ENCODE measurements at places on chromosomes 7 and 10.

DNA sequence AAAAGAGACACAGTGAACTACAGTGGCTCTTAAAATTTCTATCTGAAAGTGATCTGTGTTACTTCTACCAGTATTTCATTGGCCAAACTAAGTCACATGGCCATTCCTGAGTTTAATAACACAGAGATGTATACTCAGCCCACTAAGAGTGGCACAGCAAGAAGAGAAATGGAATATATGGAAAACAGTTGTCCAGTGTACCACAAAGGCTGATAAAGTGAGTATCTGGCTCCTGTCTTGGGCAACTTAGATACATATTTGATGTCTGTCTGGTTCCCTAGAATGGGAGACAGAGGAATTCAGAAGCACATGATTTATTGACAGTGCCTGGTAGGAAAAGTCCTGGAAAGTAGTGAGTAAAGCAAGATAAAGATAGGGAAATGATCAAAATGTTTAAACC is 10.1 kb upstream of the PON1 start:
- no peak for DNase-seq

GRCh38 chr7:155483868-155484325 is 26.0 kb downstream of the EN2 start:
- no peak for DNase-seq

DNA sequence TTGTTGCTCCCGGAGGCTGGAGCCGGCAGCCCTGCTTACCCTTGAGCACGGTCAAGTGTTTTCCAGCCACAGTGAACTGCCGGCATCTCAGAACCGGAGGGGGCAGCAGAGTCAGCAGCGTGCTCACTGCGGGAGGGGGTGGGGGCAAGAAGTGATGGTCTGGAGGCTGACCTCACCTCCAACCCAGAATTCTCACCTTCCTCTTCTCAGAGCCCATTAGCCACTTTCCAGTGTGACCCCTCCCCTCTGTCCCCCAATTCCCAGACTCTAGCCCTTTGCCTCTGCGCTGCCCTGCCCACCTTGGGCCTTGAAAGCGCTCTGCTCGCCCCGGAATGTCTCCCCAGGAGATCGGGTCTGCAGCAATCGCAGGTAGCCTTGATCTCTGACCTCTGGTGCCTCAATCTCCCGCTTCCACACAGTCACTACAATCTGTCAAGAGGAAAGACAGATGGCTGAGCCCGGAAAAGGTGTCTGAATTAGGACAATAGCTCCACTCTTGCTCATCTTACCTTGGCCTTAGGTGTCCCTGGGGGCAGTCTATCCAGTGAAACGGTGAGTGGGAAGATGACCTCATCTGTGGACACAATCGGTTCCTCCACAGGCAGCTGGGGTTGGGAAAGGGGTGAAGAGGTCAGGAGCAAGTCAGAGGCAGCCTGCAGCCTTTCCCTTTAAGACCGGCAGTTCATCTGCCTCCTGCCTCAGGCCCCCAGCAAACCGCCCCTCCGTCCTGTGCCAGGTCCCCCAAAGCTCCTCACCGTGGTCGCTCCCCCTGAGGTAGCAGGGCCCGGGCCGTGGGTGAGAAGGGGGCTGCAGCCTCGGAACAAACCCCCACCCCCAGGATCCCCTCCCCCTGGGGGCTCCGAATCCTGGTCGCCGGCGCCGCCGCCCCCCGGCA is 942 bp downstream of the TRAPPC14 start:
- DNase-seq = no peak

DNA sequence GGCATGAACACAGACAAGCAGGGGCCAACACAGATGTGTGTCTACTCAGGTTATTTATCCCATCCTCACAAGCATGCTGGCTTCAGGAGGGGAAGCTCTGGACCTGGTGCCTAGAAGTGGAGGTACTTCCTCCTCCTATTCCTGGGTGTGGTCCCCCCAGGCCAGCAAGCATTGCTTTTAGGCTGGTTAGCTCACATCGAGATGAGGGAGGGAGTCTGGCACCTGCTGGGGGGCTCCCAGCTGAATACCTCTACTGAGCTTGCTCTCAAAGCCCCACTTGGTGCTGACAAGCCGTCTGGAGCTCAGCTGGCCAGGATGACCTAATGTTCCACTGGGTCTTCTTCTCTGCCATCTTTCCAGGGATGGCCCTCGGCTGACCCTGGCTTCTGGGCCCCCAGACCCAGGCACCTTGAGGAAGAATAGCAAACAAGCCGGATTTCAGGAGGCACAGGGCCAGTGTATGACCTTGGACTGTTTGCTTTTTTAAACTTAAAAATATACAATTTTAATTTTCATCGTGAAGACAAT is 26.8 kb downstream of the FAM241B start:
- DNase-seq = no peak

DNA sequence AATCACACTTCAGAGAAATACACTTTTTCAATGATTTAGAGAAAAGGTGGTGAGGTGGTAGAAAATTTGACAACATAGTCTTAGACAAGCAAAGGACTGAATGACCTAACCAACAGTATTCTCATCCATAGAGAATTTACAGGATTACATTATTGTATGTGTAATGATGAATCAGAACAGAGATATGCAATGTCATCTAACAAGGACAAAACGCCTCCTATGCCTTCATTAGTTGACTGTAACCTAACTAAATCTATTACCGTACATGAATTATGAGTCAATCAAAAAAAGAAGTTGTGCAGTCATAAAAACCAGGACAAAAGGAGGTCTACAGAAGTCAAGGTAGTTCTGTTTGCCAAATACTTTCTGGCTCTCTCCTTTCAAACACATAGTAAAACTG is 66.5 kb downstream of the RAB11FIP2 start:
- DNase-seq = no peak

DNA sequence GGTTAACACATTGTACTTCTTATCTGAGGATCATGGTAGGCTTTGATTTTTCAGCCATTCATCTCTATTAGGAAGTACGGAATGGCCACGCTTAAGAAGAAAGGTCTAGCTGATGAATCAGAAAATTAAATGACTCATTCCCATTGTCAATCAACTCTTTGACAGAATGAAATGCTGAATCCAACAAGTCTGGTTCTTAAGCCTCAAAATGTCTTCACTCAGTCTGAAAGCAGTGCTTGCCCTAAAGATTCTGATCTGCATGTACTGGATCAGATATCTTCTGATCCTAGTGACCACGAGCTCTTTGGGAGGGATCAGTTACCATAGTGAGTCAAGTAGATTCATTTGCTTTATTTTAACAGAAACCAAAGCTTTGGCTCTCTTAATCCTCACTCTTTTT is 5.7 kb upstream of the CELF2 start:
- no peak for DNase-seq

DNA sequence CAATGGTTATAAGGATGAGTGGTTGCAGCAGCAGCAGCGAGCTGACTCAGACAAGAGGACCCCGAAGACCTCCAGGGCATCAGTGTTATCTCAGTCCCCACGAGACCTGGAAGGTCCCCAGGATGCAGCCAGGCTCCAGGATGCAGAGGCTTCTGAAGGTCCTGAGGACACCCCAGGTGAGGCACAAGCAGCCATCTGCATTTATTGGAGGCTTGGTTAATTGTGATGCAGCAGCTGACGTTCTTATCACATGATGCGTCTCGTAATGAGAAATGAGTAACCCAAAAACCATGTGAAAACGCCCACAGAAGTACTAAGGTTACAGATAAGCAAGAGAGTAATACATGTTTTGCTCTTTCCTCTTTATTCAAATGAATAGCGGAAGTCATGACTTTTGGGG is 17.4 kb downstream of the C7orf57 start:
- DNase-seq = no peak

- DNase-seq = no peak
Measured at GRCh38 chr7:69912846-69913245, 314.6 kb downstream of the AUTS2 start.

DNA sequence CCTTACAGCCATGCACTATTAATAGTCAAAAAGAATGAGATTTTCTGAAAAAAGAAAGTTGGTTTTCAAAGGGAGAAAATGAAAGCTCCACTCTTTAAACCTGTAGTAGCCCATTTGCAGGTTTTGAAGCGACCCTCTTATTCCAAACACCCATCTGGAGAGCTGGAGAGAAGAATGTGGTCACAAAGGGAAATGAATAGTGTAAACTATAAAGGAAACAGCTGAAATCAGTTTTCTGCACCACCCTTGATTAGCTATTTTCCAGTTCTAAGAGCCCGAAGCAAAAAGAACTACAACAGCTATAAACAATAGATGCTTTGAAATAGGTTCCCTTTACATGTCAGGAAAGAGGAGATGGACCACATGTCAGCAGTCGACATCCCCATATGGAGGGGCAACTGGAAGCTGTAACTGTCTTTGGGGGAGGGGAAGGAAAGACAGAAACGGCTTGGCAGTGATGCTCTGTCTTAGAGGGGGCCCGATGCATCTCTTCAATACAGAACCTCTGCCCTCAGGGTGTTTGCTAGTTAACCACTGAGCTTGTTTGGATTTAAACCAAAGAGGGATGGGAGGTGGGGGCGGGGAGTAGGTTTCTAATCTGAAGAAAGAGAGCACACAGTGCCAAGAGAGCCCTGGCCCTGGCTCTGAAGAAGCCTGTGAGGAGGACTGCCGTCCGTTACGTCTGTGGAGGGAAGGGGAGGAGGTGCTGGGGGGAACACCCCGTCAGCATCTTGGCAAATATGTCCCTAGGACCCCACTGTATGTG is 55.3 kb downstream of the CPVL start:
- DNase-seq = no peak

GRCh38 chr7:147022056-147022455 is 905.5 kb downstream of the CNTNAP2 start:
- DNase-seq = no peak

DNA sequence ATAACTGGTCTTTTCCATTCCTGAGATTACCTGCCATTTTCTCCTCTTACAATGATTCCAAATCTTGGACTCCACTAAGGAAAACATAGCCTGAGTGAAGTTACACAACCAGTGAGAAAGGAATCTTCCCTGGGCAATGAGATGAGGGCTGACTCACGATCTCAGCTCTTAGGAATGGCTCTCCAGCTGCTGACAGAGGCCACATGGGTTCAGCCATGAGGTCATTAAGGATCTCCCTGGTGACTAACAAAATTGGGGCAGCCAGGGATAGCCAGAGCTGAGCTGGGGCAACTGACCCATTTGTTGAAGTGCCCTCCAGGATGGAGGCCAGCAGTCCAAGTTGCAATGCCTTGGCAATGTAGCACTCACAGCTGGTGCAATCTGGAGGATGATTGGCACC is 78.7 kb upstream of the MKLN1 start:
- DNase-seq = no peak

DNA sequence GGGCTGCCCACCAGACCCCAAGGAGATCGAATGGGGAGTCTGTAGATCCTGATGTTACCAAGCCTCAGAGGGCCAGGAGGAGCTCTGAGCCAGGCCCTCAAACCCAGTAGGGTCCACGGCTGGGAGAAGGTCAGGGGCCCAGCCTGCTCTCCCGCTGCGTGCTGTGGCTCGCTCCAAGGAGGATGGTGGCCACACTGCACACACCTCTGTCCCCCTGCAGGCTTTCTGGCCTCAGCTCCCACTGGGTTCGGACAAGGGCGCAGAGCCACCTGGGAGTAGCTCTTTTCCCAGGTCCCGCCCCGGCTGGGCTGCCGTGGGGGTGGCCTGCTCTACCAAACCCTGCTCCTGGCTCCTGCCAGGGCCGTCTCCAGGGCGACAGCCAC is 175.8 kb downstream of the ZNF248 start:
- DNase-seq = no peak

DNA sequence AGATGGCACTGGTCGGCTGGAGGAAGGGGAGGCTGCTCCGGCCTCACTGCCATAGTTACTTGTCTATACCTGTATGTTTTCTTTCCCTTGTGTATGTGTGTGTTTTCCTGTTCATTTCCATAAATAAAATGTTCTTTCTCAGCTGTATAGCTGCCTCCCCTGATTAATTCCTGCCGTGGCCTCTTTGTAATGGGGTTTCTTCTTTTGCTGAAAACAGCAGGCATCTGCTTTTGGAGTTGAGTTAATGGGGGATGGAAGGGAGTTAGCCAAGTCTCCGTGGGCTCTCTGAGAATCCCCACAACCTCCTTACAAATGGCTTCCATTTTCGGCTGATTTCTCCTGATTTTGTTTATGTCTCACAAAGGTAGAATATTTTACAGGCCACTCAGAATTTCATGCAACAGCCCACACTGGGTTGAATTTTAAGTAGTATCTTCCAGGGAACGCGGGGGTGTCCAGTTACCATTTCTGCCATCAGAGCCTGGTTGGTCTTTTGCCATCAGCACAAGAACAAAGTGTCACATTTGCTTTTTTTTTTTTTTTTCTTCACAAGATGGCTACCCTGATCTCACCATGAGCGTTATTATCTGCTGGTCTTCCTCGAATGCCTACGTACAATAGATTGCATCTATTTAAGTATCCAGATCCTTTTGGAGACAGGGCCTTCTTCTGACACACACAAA is 88.1 kb upstream of the NRP1 start:
- DNase-seq = no peak

DNA sequence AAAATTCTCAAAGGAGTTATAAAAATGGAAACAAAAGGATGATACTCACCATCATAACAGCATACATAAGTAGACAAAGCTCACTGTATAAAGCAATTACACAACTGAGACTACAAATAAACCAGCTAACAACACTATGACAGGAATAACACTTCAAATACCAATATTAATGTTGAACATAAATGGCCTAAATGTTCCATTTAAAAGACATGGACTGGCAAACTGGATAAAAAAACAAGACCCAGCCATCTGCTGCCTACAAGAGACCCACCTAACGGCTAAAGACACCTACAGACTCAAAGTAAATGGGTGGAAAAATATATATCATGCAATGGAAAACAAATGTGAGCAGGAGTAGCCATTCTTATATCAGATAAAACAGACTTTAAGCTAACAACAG is 69.2 kb upstream of the DDC start:
- no peak for DNase-seq

GRCh38 chr7:131235489-131236317 is 92.0 kb upstream of the MKLN1 start:
- DNase-seq = peak; percentile 84

- DNase-seq = no peak
Measured at GRCh38 chr10:33336582-33337325, 2.3 kb upstream of the NRP1 start.

DNA sequence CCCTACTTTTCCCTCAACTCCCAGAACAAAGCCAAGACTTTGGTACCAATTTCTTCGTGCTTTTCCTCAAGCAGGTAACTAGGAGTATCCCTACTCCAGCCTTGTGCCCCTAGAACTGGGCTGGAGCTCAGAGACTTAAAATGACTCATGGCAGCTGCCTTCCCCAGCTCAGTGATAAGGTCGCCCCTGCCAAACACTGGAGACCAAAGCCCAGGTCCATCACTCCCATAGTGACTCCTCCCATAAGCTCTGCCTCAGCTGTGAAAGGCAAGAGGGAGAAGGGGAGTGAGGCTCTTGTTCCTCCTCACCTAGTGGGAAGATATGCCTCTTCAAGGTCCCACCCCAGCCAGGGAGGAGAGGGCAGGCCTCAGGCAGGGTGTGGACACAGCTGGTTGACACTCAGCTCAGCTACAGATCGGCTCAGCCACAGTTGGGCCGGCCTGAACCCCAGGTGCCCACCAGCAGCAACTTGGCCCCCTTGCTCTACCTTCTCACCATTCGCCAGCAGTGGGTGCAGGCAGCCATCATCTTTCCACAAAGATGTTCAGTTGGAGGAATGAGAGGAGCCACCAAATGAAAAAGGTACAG is 13.8 kb upstream of the CYREN start:
- no peak for DNase-seq

All from CD4-positive, alpha-beta T cell treated with Interleukin-12 subunit alpha and Interleukin-12 subunit beta, for 1 hour (primary cell).